Fibroblast of the aortic adventitia (primary cell): ENCODE measurements at places on chromosomes 2 and 18. TPM values are rescaled to one million over a fixed set of nuclear protein-coding genes. Genes with fewer than 3 reads are reported as not detected.

DNA sequence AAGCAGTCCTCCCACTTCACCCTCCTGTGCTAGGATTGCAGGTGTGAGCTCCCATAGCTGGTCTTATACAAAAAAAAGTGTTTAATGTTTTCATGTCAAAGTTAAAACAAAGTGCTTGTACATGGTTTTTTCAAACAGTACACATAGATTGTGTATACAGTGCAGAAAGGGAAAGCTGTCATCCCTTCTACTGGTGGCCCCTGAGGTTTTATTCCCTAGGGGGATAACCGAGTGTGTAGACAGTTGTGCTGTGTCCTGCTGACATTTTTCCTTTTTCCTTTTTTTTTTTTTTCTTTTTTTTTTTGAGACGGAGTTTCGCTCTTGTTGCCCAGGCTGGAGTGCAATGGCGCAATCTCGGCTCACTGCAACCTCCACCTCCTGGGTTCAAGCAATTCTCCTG is 10.8 kb downstream of the TUBB6 start:
- no peak for DNase-seq

DNA sequence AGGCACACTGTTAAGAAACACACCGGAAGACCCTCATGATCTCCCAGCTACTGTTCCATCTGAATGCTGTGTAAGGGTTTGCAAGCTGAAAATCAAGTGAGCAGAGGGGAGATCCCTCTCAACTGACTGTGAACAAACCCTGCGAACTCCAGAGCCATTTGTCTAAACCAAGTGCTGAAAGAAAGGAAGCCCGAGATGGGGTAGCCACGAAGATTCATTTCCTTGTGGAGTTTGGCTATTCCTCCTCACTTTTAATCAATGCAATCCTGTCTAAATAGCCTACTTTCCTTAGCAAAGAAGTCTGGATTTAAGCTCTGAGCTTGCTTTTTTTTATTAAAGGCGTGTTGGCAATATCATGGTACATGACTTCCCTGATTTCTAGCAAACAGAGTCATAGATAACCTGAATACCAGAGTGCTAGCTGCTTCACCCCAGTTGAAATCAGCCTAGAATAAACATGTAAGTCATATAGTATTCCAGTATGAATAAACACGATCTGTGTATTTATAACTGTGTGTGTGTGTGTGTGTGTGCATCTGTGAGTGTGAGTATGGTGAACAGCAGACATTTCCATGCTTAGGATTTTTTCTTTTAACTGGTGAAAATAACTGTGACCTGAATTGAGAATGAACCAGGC is 365.2 kb downstream of the ZNF521 start:
- peak; percentile 16 for DNase-seq

- no peak for DNase-seq
Observed at GRCh38 chr2:69731147-69731970, 10.6 kb upstream of the ANXA4 start.

DNA sequence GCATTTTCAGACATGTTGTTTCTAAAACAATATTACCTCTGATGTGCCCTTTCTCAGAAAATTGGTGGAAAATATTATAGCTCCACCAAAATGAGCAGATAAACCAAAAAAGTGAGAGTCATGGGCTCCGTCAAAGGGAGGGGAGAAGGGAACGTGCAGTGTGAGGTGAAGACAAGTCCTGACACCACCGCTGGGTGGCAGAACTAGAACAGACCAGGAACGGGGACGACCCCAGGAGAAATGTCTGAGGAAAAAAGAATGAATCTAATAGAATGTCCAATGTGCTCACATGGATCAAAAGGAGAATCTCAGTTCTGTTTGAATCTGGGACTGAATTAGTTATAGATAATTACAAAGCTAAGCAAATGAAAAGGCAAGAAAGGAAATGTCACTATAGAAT is 22.6 kb upstream of the BCL2 start:
- DNase-seq: peak; percentile 34

DNA sequence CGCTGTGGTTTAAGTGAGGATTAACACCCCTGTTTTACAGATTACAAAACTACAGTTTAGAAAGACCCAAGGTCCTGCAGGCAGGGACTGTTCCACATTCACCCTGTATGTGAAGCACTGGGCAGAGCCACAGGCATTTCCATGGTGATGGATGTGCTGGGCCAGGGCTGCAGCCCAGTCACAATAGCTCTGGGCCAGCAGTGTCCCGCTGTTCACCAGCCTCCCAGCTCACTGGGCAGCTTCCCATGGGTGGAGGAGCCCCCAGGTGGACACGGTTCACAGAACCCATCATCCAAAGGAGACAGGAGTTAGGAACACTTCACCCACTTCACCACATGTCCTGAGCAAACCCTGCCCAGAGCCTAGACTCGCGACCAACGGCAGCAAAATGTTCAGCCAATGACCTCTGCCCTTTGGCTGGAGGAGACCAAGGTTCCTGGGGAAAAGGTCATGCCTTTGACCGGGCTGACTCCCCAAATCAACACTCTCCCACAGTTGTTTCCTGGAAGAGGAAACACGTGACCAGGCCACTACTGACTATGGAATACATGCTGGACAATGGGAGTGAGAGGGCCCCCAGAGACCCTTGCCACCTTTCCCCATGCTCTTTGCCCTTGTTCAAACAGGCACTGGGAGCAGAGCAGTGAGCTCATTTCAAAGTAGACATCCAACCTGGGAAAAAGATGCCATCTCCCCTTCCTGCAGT is 28.0 kb upstream of the SLC35F6 start:
- DNase-seq: no peak

DNA sequence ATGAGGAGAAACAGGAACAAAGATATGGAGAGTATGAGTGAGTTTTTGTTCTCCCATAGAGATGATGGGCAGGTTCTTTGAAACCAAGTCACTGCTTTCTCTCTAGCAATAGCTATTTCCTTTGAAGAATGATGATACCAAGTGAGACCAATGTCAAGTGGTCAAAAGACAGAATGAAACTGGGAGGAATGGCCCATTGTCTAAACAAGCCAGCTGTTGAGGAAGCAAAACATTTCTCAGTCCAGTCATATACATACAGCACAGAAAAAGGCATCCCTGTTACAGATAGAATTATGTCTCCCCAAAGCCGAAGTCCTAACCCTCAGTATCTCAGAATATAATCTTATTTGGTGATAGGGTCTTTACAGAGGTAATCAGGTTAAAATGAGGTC is 66.1 kb upstream of the EPC2 start:
- DNase-seq: no peak

- peak; percentile 25 for DNase-seq
Observed at GRCh38 chr18:59420244-59420643, 61.2 kb upstream of the LMAN1 start.

GRCh38 chr2:46246790-46247189 is 50.4 kb upstream of the EPAS1 start:
- no peak for DNase-seq

DNA sequence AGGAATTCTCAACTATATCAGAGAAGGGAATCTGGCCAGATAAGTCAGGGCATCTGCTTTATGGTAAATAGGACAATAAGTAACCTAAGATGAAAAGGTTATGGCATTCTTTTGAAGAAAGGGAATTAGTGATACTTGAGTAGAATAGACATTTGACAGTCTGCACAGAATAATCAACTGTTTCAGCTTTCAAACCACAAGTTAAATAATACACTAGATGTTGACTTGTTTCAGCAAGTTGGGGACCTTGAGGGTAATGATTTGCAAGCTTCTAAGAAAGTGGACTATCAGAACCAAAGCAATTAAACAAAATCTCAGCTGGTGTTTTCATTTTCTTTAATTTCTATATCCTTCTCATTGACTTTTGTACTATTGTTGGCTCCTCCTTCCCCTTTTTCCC is 54.5 kb downstream of the SLC39A10 start:
- DNase-seq: no peak

The CGREF1 gene
- 4.7 and 9.3 TPM in 2 replicates for total RNA-seq

The DNAH6 gene
- under 0.01 and 0.49 TPM in 2 replicates for total RNA-seq

The TMEM247 gene
- not detected in 2 replicates for total RNA-seq

The TMEM198 gene
- 1.1 and 2.8 TPM in 2 replicates for total RNA-seq

The FAM237A gene
- not detected in 2 replicates for total RNA-seq

The ITGB6 gene
- total RNA-seq: under 0.01 TPM in 1 of 2 replicates, not detected in the other

The PXDN gene
- 55.5 and 137 TPM in 2 replicates for total RNA-seq
